Thyroid gland (tissue), 4 donors: ENCODE measurements at places on chromosomes 4 and X. TPM values are rescaled to one million over a fixed set of nuclear protein-coding genes. Genes with fewer than 3 reads are reported as not detected.

DNA sequence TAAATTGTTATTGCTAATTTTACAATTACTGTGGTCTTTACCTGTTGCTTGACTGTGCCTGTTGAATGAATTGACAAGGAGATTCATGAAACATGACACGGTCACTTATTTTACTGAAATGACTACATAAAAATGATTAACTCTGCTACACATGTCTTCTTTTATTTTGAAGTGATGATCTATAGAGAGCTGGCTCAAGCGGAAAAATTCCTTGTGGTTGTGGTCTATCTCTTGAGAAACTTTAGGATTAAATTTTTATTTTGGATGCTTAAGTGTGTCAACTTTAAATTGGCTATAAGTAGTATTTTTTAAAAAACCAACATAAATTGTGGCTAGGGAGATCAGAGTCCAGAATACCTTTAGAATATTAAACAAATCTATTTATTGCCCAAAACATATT is 131.8 kb upstream of the PITX2 start:
- no peak overlapping the region for H3K27ac ChIP-seq
- no peaks in the 10 kb centered on the region for H3K4me1 ChIP-seq
- no peaks in the 10 kb centered on the region for H3K27me3 ChIP-seq
- no peak overlapping the region for H3K4me3 ChIP-seq

Gene HTN1
- total RNA-seq = not detected

GRCh38 chr4:140426610-140427105 is 790 bp downstream of the CLGN start:
- peaks cover 9% of the 10 kb centered on the region for H3K4me1 ChIP-seq
- H3K4me3 ChIP-seq = peak overlapping the region; percentile 25
- H3K27ac ChIP-seq = no peak overlapping the region
- no peaks in the 10 kb centered on the region for H3K36me3 ChIP-seq

Gene HOPX
- total RNA-seq = 291 TPM

Gene GAGE12F
- not detected for total RNA-seq

DNA sequence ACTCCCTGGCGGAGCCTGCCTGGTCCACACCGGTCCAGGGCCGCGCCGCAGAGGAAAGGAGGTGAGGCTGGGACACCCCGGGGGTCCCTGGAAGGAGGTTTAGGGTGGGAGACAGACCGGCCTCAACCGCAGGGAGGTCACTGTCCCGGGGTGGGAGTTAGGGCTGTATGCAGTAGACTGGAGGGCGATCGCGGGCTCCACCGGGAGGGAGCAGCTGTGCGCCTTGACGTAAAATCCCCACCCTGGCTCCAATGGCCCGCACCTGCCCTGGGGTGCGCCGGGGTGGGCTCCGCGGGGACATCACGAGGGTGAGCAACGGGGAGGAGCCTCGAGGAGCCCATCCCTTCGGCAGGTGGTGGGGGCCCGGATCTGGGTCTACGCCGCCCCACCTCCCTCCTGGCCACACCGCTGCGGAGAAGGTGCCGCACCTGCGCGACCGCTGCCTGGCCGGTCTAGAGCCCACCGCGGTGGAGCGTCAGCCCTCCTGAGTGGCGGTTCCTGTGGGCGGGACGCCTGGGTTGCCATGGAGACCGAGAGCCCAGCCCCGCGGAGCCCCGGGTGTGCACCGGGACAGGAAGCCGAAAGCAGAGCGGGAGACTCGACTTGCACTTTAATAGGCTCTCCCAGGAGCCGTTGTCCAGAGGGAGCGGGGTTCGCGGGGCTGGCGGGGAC is 105.1 kb downstream of the ADRA2C start:
- no peaks in the 10 kb centered on the region for H3K36me3 ChIP-seq
- H3K4me1 ChIP-seq = peaks cover 11% of the 10 kb centered on the region
- no peak overlapping the region for H3K27ac ChIP-seq
- H3K27me3 ChIP-seq = no peaks in the 10 kb centered on the region

DNA sequence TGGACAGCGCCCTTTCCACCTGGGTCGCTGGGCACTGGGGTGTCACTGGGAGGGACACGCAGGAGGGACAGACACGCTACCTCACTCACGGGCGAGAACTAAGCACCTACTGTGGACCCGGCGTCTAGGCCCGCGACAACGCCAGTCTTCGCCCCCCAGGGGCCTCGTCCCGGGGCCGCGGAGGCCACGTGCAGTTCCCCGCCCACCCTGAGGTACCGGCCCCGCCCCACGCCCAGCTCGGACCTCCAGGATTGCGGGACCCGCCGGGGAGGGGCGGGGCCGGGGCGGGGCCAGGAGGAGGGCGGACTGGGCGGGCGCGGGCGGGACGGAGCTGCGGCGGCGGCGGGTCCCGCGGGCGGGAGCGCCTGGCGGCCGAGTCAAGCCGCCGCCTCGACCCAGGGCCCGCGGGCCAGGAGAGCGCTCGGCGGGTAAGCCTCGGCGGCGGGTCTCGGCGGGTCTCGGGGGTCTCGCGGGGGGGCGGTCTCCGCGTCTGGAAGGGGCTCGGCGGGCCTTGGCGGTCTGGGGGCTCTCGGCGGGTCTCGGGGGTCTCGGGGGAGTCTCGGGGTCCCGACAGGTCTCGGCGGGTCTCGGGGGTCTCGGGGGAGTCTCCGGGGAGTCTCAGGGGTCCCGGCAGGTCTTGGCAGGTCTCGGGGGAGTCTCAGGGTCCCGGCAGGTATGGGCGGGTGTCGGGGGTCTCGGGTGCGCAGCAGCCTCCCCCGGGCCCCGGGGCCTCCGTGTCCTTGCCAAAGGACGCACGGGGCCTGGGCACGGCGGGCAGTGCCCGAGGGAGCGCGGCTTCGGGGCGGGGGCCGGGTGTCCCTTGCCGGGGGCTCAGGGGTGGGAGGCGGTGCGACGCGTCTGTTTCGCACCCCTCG is at the start of gene SH3BP2:
Gene SH3BP2, plus strand, starts transcription at position 375 of the 875 bp plus-strand sequence. CDS start 27,533 bp downstream, outside the sequence.
- H3K27ac ChIP-seq = peak within 1 kb of the TSS; percentile 70
- peak within 1 kb of the TSS; percentile 67 for H3K4me3 ChIP-seq

- H3K27ac ChIP-seq = no peak overlapping the region
- H3K27me3 ChIP-seq = no peaks in the 10 kb centered on the region
- no peak overlapping the region for H3K4me3 ChIP-seq
- no peaks in the 10 kb centered on the region for H3K4me1 ChIP-seq
- no peak for DNase-seq
Measured at GRCh38 chr4:166519774-166520173, 646.7 kb downstream of the TLL1 start.

Gene GLRB
- 0.88 TPM for total RNA-seq

GRCh38 chr4:183478926-183479325 is 25.9 kb upstream of the ING2 start:
- H3K27me3 ChIP-seq = no peaks in the 10 kb centered on the region
- H3K4me1 ChIP-seq = no peaks in the 10 kb centered on the region
- no peak overlapping the region for H3K4me3 ChIP-seq
- H3K36me3 ChIP-seq = no peaks in the 10 kb centered on the region

Gene CITED1
- 27.0 TPM for total RNA-seq

Gene POLN
- 5.4 TPM for total RNA-seq

GRCh38 chr4:54073271-54073880 is 9.0 kb upstream of the CHIC2 start:
- no peaks in the 10 kb centered on the region for H3K4me1 ChIP-seq
- H3K27me3 ChIP-seq = no peaks in the 10 kb centered on the region
- no peak overlapping the region for H3K27ac ChIP-seq
- no peak for DNase-seq
- H3K4me3 ChIP-seq = no peak overlapping the region
- no peaks in the 10 kb centered on the region for H3K36me3 ChIP-seq

GRCh38 chr4:6010789-6011188 is 7.4 kb downstream of the C4orf50 start:
- H3K27ac ChIP-seq = no peak overlapping the region
- H3K27me3 ChIP-seq = no peaks in the 10 kb centered on the region
- H3K4me1 ChIP-seq = no peaks in the 10 kb centered on the region
- DNase-seq = no peak
- H3K4me3 ChIP-seq = no peak overlapping the region
- H3K36me3 ChIP-seq = no peaks in the 10 kb centered on the region

DNA sequence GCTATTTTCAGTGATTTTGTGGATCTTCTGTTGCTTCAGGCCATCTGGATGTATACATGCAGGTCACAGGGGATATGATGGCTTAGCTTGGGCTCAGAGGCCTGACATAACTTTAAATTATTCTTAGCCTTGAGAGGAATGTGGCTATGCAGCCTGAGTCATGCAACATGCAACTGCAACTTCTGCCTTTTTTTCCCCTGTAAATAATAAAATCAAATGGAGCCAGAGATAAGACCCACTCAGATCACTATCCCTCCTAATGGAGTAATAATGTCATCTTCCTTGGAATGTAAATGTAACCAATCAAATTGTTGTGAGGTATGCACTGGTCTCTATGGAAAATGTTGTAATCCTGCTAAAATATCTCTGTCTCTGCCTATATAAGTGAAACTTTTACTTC is 54.9 kb downstream of the MAGEB17 start:
- no peak for DNase-seq
- no peaks in the 10 kb centered on the region for H3K36me3 ChIP-seq
- H3K27me3 ChIP-seq = no peaks in the 10 kb centered on the region
- no peaks in the 10 kb centered on the region for H3K4me1 ChIP-seq
- H3K4me3 ChIP-seq = no peak overlapping the region

GRCh38 chr4:107993969-107994368 is 4.3 kb downstream of the HADH start:
- no peak overlapping the region for H3K4me3 ChIP-seq
- H3K36me3 ChIP-seq = no peaks in the 10 kb centered on the region
- peaks cover 37% of the 10 kb centered on the region for H3K4me1 ChIP-seq
- H3K27me3 ChIP-seq = no peaks in the 10 kb centered on the region
- DNase-seq = no peak

GRCh38 chr4:173556398-173557131 is 26.5 kb upstream of the HAND2 start:
- H3K36me3 ChIP-seq = no peaks in the 10 kb centered on the region
- no peak for DNase-seq
- H3K4me1 ChIP-seq = no peaks in the 10 kb centered on the region
- no peak overlapping the region for H3K4me3 ChIP-seq

DNA sequence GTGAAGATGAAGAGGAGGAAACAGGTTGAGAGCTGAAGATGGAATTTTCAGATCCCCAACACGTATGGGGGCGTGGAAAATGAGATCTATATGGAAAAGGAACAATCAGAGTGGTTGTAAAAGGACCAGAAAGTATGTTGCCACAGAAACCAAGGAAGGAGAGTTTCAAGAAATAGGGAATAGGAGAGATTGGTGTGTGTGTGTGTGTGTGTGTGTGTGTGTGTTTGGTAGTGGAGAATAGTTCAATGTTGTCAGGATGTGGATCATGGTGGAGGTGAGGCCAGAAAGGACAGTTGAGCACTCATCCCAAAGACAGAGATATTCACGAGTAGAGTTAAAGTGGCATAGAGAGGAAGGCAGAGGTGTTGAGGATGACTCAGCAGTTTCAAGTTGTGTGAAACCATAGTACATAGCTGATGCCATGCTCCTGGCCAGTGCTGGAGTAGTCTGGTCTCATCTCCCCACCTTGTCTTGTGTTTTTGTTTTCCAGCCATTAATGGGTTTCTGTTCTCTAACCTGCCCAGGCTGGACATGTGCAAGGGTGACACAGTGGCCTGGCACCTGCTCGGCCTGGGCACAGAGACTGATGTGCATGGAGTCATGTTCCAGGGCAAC is 36.1 kb downstream of the HEPH start:
- DNase-seq = no peak
- H3K4me1 ChIP-seq = no peaks in the 10 kb centered on the region
- H3K4me3 ChIP-seq = no peak overlapping the region

DNA sequence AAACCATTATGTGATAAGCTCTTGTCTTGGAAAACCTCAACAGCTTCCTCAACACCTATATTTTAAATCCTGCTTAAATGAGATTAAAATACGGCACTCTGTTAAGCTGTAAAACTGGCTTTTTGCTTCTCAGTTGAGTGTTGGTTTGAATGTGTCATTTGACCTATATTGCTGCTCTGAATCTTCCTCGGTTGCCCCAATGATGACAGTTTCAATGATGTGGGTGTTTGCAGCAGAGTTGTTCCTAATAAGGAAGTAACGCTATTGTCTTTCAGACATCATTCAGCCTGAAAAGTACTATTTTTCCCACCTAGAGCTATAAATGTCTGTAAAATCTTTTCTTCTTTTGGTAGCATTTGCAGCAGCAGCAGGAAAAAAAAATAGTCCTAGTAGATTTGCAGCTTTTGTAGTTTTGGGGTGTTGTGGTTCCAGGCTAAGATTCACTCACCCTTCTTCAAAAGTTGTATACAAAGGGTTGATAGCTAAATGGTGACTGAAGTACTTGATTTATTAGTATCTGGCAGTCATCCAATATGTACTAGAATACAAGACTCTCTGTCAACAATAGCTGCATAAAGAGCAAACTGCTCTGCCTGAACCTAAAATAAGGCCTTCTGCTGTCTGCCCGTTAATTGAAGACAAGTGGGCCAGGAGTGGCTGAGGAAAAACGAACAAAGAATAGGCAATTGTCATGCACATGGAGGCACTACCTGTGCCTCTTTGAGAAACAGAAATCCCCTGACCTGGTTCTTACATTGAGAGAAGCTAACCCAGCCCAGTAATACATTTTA is 333.1 kb downstream of the IL1RAPL1 start:
- H3K4me1 ChIP-seq = no peaks in the 10 kb centered on the region
- H3K27ac ChIP-seq = no peak overlapping the region
- H3K36me3 ChIP-seq = no peaks in the 10 kb centered on the region

DNA sequence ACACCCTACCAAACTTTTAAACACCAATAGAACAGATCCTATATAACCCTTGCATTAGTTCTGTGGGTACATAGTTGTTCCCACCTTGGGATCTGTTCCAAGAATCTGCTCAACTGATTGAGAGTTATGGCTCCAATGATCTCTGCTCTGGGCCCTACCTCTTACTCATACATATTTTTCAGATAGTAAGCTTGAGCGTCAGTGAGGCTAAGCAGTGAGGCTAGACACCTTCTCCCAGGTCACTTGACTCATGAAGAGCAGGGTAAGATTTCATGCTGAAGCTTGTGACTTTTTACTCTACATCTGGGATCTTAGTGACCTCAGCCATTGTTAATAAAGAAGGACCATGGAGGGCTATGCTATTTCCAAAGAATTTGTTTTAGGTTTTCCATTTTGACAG is 23.1 kb upstream of the TNIP3 start:
- no peak overlapping the region for H3K4me3 ChIP-seq
- no peaks in the 10 kb centered on the region for H3K4me1 ChIP-seq
- H3K27me3 ChIP-seq = no peaks in the 10 kb centered on the region
- DNase-seq = no peak
- no peak overlapping the region for H3K27ac ChIP-seq
- no peaks in the 10 kb centered on the region for H3K36me3 ChIP-seq

- H3K27ac ChIP-seq = no peak overlapping the region
- DNase-seq = no peak
- H3K4me1 ChIP-seq = no peaks in the 10 kb centered on the region
- no peaks in the 10 kb centered on the region for H3K36me3 ChIP-seq
- H3K4me3 ChIP-seq = no peak overlapping the region
- H3K27me3 ChIP-seq = no peaks in the 10 kb centered on the region
Measured at GRCh38 chrX:120612086-120612485, 8.2 kb downstream of the MCTS1 start.

- H3K36me3 ChIP-seq = no peaks in the 10 kb centered on the region
- H3K4me1 ChIP-seq = no peaks in the 10 kb centered on the region
- no peaks in the 10 kb centered on the region for H3K27me3 ChIP-seq
- H3K27ac ChIP-seq = no peak overlapping the region
- no peak for DNase-seq
Measured at GRCh38 chrX:4930426-4930825, 1217.0 kb upstream of the PRKX start.
